ENCODE measurements at places on chromosomes 7 and 10.

DNA sequence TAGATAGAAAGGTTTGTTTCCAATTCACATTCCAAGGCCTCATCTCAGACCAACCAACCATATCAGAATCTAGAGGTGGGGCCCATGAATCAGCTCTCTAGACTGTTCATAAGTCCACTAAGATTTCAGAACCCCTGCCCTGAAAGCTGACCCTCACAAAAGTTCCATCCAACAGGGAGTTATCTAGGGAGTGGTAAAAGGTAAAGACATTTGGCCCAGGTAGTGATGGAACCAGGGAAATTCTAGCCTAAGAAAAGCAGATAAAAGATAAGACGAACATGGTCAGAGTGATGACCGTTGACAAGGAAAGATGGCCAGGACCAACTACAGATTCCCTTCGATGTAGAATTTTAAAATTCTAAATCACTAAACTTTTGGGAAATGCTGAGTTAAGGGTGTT, 198.0 kb upstream of the NEBL start:
- no peak for DNase-seq

GRCh38 chr7:54946764-54947163, 72.1 kb upstream of the EGFR start:
- no peak for DNase-seq

- DNase-seq: no peak
Observed at GRCh38 chr7:4416396-4417056, 265.6 kb upstream of the FOXK1 start.

DNA sequence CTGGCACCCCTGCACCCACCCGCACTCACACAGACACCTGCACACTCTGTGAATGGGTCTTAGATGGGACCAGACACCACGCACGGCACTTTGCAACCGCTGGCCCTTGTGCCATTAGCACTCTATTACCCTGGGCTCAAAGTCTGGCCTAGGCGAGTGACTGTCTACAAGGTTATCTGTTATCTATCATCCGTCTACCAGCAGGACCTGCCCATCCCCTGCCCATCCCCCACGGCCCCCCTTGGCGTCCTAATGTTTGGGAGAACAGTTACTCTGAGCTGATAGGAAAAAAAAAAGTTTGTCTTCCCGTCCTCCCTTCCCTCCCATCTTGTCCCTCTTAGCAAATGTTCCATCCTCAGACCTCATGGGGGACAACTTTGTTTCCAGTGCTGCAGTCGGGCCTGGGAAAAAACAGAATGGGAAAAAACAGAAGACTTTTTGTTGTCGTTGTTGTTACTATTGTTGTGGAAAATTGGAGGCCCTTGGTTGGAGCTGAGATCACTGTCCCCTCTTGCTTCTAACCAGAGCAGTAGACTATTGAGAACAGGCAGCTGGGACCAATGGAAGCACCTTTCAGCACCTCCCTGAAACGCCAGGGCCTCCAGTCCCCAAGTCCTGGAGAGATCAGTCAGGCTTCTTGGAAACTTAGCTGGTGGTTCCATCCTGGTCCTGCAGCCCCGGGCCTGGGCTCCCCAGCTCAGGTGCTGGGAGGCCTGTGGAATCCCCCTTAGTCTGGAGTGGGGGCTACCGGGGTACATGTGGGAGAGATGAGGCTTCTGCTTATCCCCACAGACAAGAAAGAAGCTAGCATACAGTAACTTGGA, 12.2 kb downstream of the UNCX start:
- no peak for DNase-seq

DNA sequence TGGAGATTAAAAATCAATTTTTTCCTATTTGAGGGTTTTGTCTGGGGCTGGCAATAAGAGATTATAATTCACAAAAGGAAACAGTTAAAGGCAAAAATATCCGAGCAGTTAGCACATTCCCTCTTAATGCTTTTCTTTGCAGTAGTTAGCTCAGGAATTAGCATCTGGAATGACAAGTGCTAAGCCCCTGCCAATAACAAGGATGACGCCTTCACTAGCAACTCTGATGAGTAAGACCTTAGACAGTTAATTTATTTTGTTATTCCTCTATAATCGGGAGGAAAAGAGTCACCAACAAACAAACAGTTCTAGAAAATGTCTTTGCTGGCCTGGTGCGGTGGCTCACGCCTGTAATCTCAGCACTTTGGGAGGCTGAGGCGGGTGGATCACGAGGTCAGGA, 151.3 kb downstream of the TRIL start:
- DNase-seq: no peak

DNA sequence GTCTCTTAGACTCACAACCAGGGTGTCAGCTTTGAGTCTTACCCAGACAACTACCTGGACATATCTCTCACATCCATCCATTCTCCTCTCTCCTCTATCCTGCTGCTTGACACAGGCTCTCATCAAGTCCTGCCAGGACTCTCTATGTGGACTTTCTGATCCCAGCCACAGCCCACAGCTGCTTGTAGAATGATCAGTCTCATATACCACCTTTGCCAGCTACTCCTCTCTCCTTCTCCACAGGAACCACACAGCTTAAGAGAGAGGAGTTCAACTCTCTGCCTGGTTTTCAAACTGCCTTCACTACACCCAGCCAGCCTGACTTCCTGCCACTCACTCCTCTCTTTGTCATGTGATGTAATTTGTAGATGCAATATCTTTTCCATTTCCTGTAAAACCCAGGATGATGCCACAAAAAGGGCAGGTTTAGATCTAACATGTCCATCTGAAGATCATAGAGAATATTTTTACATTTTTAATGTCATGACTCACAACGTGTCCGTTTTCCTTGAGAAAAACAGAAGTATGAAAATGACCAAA, 154.0 kb downstream of the RAB11FIP2 start:
- DNase-seq: no peak

DNA sequence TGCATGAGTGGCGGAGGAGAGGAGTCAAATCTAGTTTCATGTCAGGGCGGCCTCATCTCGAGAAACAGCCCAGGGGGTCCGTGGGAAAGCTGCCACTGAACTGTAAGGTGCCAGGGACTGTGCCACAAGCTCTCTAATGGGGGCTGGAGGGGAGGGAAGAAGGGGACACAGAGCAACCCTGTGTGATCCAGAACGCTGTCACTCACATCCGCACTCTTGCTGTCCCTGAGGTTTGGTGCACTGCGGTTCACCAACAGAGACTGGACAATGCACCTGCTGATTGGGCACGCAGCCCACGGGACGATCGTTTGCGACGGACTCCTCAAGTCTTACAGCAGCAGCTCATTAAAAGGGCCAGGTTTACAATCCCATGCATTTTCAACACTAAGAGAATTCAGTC, 47.7 kb downstream of the AMZ1 start:
- no peak for DNase-seq

- DNase-seq: peak; percentile 56
Observed at GRCh38 chr7:142626420-142627035, 122.7 kb upstream of the PRSS1 start.

- no peak for DNase-seq
Observed at GRCh38 chr7:116806046-116806944, 56.1 kb upstream of the CAPZA2 start.

DNA sequence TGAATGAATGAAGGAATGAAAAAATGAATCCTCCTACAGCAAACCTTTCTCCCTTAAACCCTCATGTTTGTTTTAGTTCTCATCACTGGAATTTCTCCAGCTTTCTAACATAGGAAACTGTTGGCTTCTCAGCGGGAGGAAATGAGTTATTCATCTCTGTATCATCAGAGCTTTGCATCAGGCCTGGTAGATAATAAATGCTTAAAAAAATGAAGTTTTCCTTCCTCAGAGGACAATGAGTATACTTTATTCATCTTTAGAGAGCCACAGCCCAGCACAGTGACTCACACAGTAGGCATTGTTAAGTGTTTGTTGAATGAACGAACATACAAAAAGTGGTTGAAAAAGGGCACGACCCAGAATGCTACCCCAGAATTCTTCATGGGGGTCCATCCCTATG, 62.6 kb downstream of the COL13A1 start:
- DNase-seq: no peak

GRCh38 chr10:112907893-112908292, 42.2 kb upstream of the TCF7L2 start:
- DNase-seq: no peak

DNA sequence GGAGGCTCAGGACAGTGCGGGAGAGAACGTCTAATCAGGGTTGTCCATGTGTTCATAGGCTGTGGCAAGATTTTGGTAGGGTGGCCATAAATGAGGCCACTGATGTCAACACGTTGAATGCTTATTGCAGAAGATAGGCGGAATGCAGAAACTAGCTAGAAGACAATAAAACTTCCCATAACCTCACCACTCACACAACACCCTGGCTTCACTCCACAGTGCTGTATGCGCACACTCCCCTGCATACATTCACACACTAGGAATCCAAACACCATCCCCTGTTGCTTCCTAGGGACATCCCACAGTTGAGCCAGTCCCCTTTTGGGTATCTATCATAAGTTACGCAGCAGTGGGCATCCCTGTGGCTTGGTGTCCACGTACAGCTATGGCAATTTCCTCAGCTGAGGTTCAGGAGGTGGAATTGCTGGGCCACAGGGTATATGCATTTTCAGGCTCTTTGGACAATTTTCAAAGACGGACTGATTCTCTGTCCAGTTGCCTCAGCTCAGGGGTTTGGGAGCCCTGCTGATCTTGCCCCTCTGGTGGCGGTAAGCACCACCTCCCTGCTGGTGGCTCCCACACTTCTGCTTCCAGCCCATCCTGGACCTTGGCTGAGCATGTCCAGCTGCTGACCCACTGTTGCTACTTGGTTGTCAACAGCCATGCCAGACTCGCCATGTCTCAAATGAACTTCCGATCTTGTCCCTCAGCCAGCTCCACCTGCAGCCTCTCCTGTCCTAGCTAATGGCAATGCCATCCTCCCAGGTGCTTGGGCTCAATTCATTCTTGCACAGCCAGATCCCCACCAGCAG, 36.4 kb downstream of the CDH23 start:
- DNase-seq: no peak

DNA sequence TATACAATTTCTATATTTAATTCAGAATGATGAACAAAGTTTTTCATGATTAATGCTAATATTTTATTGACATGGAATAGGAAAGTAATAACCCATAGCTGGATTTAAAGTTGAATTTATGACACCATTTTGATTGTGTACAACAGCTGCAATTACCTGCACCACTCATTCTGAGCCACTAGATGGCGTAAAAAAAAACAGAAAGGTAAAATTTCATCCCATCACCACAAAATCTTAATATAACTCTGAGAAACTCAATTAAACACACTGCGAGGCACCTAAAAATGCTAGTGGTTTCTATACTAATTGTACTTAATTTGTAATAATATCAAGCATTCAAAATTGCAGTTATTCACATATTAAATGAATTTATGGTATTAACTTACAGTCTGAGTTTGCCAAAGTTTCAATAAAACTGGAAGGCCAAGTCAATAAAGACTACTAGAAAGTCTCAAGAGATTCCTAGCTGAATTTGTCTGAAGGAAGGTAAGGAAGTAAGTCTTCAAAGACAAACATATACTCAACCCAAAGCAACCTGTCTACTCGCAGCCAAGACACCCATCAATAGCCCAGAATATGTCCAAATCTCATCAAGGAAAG, 182.5 kb downstream of the SKAP2 start:
- DNase-seq: no peak

DNA sequence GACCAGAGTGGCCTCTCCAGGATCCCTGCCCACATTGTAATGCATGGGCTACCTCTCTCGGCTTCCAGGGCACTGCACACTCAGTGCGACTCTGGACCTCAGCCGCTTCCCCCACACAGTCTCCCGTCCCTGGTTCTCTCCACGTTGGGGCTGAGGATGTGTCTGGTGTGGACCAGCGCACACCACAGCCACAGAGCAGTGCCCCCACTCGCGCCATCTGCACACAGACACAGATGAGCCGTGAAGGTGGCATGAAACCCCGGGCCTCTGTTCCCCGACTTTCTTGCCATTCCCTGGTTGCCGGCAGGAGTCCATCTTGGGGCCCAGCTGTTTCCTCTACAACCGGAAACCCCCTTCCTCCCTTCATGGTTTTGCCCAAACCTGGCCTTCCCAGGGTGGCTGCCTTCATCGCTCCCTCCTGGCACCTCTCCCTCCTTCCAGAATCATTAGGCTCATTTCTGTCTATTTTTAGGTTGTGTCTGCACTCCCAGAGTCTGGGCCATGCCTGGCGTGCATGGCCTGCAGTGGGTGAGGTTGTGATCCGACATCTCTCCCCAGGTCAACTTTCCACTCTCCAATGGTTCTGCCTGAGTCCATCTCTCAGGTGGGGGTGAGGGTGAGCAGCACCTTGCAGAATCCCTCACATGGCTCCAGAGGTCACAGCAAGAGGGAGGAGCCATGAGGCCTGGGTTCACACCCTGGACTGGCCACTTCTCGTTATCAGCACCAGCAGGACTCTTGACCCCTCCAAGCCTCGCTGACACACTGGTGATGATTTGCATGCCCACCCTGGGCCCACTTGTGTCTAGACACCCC, 10.1 kb downstream of the RASGEF1A start:
- no peak for DNase-seq

- DNase-seq: no peak
Observed at GRCh38 chr7:121282129-121282528, 46.7 kb upstream of the WNT16 start.

- DNase-seq: no peak
Observed at GRCh38 chr10:62866451-62866850, 50.3 kb upstream of the EGR2 start.

- no peak for DNase-seq
Observed at GRCh38 chr7:105787793-105788192, 88.6 kb downstream of the ATXN7L1 start.

- DNase-seq: no peak
Observed at GRCh38 chr10:78378192-78378591, 344.5 kb downstream of the RPS24 start.

DNA sequence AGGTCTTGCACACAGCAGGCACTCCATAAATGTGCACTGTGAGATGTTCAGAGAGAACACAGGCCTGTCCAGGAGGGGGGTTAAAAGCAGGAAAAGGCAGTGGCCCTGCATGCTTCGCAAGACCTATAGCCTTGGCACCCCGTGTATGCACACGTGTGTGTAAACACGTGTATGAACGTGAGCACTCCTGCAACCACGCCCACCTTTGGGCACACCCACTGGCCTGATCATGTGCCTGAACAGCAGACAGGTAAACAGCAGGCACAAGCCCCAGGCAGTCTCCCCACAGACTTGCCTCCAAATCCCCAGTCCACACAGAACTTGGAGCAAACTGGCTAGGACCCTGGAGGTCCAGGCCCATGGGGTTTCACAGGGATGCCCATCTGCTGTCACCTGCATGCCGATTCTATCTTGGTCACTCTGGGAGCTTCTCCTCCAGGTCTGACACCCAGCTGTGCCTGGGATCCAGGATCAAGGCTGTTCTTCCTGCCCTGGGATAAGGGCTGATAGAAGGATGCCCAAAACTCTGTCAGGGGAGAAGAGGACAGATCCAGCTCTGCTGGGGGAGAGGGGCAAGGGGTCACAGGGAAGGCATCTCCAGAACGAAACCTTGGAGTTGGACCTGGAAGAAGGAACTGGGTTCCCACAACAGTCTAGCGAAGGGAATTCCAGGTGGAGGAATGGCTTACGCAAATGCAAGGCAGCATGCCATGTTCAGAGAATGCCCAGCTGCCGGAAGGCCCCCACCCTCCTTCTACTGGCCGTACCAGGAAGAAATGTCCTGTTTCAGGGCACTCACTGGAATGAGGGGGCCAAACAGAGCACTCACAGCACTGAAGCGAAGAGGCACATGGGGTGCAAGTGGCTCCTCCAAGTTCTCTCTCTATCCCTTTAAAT, 14.3 kb upstream of the ZMIZ1 start:
- no peak for DNase-seq
